Stimulated activated CD8-positive, alpha-beta memory T cell treated with anti-CD3 and anti-CD28 coated beads, Interleukin-7, amount 100 ng/mL, for 4 hours (primary cell): ENCODE measurements at places on chromosomes 16 and 17.

GRCh38 chr16:54331241-54332002 lies 44.8 kb upstream of the IRX3 start:
- DNase-seq, result no peak

DNA sequence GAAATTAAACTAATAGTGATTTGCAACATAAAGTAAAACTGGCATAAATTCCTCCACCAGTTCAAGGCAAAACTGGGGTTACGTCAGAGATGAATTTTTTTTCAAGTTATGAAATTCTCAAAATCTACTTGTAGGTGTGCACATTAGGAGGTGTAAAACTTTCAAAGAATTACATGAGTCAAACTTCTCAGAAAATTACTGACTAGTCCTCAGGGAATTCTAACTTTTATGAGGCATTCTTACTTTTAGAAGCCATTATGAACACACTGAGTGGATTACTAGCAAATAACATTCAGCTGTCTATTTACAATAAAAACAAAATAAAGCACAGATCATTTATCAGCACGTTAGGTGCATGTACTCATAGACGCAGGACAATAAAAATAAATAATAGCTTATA lies 348.7 kb downstream of the CDH11 start:
- DNase-seq, result no peak

- DNase-seq, result no peak
Measured at GRCh38 chr16:2838928-2839327, 8.8 kb downstream of the ZG16B start.

GRCh38 chr16:68283801-68284598 lies 19.7 kb downstream of the SLC7A6 start:
- DNase-seq, result no peak

- DNase-seq, result peak; percentile 97
Measured at GRCh38 chr17:62065611-62066468, 762 bp upstream of the MED13 start.

GRCh38 chr16:85207357-85207921 lies 95.2 kb upstream of the CIBAR2 start:
- DNase-seq, result no peak

- no peak for DNase-seq
Measured at GRCh38 chr16:69725480-69726312, 664 bp downstream of the NQO1 start.

DNA sequence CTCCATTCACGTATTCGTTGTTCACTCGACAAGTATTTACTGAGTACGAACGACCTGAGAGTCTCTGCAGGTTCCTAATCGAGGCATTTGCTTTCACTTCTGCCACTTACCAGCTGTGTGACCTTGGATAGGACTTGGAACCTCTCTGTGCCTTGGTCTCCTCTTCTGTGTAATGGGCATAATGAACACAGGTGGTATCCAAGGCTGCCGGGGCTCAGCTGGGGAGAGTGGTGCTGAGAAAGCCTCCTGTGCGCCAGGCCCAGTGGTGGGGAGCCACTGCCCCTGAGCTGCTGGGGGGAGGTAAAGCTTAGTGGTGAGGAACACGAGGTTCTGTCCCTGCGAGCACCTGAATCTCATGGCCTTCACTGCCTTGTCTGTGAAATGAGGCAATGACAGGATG lies 150.7 kb downstream of the IRF8 start:
- no peak for DNase-seq
